ENCODE measurements at places on chromosomes 3 and 15. TPM values are rescaled to one million over a fixed set of nuclear protein-coding genes. Genes with fewer than 3 reads are reported as not detected.
A peak's percentile ranks its signal among the peaks of the same experiment; 100 is the strongest.

- no peaks in the 10 kb centered on the region for H3K27me3 ChIP-seq
- no peak for DNase-seq
- no peaks in the 10 kb centered on the region for H3K36me3 ChIP-seq
- no peak overlapping the region for H3K4me3 ChIP-seq
- H3K4me1 ChIP-seq = no peaks in the 10 kb centered on the region
- H3K27ac ChIP-seq = no peak overlapping the region
Measured at GRCh38 chr3:16589867-16590624, 15.2 kb downstream of the DAZL start.

Gene DAZL
- 0.34 TPM for polyA plus RNA-seq

- no peaks in the 10 kb centered on the region for H3K27me3 ChIP-seq
- no peak overlapping the region for H3K4me3 ChIP-seq
- no peak overlapping the region for H3K27ac ChIP-seq
- H3K4me1 ChIP-seq = no peaks in the 10 kb centered on the region
- no peak for DNase-seq
Measured at GRCh38 chr3:94614192-94614591, 551.3 kb downstream of the NSUN3 start.

Gene ACAP2
- polyA plus RNA-seq = 33.7 TPM

Gene NAALADL2
- polyA plus RNA-seq = 8.8 TPM

Gene SAMMSON
- not detected for polyA plus RNA-seq

Gene MAGI1
- 23.7 TPM for polyA plus RNA-seq

Gene CD86
- not detected for polyA plus RNA-seq

Gene CCR5
- polyA plus RNA-seq = not detected

GRCh38 chr3:190444006-190444405 lies 5.7 kb downstream of the TMEM207 start:
- no peaks in the 10 kb centered on the region for H3K36me3 ChIP-seq
- no peak overlapping the region for H3K27ac ChIP-seq
- H3K4me1 ChIP-seq = no peaks in the 10 kb centered on the region
- no peaks in the 10 kb centered on the region for H3K27me3 ChIP-seq
- no peak for DNase-seq
- no peak overlapping the region for H3K4me3 ChIP-seq

DNA sequence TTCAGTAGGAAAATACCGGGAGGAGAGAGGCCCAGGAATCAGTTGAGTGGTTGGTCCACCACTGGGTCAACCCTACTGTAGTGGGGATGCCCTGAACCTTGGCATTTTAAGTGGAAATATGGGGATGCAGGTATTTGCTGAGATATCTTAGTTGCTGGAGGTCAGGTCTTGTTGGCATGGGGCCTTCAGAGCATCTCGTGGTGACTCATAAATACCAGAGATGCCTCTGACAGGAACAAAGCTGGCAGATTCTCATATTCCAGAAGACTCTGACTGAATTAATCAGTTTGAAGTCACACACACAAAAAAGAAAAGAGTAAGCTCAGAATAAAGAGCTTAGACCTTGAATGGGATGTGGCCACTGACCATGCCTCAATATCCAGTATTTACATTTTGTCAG lies 91.6 kb downstream of the CACNA2D3 start:
- H3K36me3 ChIP-seq = no peaks in the 10 kb centered on the region
- DNase-seq = no peak
- no peak overlapping the region for H3K4me3 ChIP-seq

GRCh38 chr3:117400303-117400702 lies 690.7 kb downstream of the TUSC7 start:
- no peaks in the 10 kb centered on the region for H3K27me3 ChIP-seq
- H3K4me1 ChIP-seq = no peaks in the 10 kb centered on the region
- no peak overlapping the region for H3K27ac ChIP-seq

DNA sequence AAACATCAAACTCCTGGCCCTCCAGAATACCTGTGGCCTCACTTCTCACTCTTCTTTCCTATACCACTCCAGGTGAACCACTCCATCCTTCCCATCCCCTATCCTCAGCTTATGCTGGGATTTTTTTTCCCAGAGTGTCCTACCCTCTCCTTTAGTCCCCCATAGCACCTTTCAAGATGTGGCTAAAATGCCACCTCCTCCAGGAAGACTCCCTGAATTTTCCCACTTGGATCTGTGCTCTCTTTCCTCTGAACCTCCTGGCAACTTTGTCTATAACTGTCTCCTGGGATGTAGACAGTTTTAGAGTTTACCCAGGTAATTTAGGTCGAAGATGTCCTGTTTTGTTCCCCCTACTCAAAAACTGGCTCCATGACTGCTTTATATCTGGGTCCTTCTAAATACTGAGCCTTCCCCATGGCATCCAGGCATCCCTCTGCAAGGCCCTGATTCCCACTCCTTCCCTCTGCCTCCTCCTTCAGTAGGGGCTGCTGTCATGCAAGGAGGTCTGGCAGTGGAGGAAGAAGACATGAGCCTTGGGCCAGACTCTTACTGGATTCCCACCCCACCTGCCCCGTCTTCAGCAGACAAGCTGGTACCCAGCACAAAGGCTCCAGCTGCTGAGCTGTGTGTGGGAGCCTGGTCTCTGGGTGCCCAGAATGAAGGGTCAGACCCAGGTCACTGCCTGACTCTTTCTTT lies 161.5 kb downstream of the SMAD6 start:
- no peak overlapping the region for H3K4me3 ChIP-seq
- no peaks in the 10 kb centered on the region for H3K27me3 ChIP-seq
- no peak for DNase-seq
- no peaks in the 10 kb centered on the region for H3K36me3 ChIP-seq

DNA sequence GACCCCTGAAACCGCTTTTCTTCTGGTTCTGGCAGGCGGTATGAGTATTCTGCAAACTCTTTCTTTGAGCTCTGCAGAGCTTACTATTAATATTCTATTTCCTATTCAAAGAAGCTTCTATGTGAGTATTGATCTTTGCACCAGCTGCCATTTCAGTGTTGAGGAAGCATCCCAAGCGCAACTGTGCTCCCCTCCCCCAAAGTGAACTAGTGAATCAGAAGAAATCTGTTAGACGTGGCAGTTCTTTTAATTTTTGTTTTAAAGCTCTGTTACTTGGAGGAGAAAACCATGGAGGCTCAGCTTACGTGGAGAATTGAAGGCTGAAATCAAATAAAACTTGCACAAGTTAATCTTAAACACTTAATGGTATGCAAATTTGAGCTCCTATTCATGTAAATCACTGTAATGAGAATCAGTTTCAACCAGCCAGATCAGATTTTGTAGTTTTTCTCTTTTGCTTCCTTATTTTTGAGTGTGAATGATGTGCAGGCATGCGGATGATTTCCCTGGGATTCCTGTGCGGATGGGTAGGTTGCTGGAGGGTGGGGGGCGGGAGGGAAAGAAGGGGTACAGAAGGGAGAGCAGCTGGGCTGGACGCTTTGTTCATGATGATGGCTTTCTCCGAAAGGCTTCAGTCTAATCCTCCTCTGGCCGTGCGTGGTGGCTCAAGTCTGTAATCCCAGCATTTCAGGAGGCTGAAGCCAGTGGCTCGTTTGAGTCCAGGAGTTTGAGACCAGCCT lies 16.1 kb upstream of the AGBL1 start:
- H3K27ac ChIP-seq = no peak overlapping the region
- no peaks in the 10 kb centered on the region for H3K27me3 ChIP-seq
- no peak for DNase-seq

- peak; percentile 88 for DNase-seq
- H3K4me1 ChIP-seq = peaks cover 8% of the 10 kb centered on the region
- no peaks in the 10 kb centered on the region for H3K36me3 ChIP-seq
- no peaks in the 10 kb centered on the region for H3K27me3 ChIP-seq
Measured at GRCh38 chr15:90660195-90660998, 56.7 kb upstream of the BLM start.

DNA sequence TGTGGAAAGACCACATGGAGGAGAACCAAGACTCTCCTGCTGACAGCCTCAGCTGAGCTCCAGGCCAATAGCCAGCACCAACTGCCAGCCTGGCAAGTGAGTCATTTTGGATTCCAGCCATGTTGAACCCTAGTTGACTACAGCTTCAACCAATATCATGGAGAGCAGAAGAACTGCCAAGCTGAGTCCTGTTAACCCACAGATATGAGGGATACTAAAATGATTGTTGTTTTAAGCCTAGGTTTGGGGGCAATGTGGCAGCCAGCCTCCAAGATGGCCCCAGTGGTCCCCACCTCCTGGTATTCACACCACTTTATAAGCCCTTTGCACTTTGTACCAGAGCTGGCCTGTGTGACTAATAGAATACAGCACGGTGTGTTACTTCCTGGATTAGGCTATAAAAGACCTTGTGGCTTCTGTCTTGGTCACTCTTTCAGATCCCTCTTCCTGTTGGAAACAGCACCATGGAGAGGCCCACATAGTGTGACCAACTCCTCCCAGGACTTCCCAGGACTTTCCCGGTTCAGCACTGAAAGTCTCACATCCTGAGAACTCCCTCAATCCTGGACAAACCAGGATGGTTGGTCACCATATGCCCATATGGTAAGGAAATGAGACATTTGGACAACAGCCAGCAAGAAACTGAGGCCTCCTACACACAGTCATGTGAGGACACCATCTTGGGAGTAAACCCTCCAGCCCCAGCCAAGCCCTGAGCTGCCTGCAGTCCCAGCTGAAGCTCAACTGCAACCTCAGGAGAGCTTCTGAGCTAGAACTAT lies 32.4 kb upstream of the CDV3 start:
- H3K4me3 ChIP-seq = no peak overlapping the region
- H3K27ac ChIP-seq = peak overlapping the region; percentile 5
- no peaks in the 10 kb centered on the region for H3K27me3 ChIP-seq
- H3K4me1 ChIP-seq = peaks cover 19% of the 10 kb centered on the region
- peak; percentile 56 for DNase-seq

DNA sequence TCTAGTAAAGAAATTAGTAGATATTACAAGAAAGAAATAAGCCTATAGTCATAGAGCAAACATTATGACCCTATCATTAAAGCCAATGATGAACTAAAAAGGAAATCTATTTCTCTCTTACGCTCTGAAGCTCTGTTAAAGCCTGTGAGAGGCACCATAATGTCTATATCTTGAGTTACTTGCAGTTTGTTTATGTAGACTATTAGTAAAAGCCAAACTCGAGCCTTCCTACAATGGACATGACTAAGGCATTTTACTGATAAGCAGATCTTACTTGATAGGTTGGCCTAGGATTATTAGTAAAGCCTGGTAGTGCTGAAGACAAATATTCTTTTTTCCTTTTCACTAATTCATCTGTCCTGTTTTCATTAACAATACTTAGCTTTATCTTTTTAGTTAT lies 32.7 kb downstream of the LRRC3B start:
- no peaks in the 10 kb centered on the region for H3K27me3 ChIP-seq
- H3K4me1 ChIP-seq = no peaks in the 10 kb centered on the region
- no peak for DNase-seq
- no peaks in the 10 kb centered on the region for H3K36me3 ChIP-seq

Gene IQCF5
- not detected for polyA plus RNA-seq

DNA sequence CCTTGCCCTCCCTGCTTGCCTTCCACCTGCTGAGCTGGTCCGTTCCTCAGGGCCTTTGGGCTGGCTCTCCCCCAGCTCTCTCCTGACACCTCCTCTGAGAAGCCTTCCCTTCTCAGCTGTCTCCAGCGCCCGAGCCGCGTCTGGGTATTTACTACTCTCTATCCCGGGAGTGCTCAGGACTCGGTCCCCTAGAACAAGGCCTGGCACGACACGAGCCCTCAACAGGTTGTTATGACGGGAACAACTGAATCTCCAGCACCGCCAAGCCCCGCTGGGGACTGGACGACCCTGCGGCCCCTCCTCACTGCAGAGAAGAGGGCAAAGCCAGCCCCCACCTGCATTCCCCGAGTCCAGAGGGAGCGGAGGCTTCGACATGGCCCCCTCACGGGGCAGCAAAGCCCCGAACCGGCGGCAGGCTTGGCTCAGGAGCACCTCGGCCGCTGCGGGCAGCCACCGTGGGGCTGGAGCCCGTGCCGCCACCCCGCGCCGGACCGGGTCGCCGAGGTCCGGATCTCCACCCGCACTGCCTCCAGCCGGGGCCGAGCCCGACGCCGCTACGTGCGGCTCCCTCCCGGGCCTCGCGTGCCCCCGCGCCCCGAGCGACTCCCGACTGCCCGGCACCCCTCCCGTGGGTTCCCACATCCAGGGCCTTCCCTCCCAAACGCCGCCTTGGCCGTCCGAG lies 792 bp downstream of the TPRA1 start:
- peak overlapping the region; percentile 88 for H3K4me3 ChIP-seq
- H3K27ac ChIP-seq = peak overlapping the region; percentile 78
- no peaks in the 10 kb centered on the region for H3K36me3 ChIP-seq

Gene SIDT1
- 0.01 TPM for polyA plus RNA-seq
